ENCODE measurements at places on chromosomes 1 and 21. TPM values are rescaled to one million over a fixed set of nuclear protein-coding genes. Genes with fewer than 3 reads are reported as not detected.

- no peak for DNase-seq
Observed at GRCh38 chr1:218473522-218473921, 128.4 kb downstream of the TGFB2 start.

DNA sequence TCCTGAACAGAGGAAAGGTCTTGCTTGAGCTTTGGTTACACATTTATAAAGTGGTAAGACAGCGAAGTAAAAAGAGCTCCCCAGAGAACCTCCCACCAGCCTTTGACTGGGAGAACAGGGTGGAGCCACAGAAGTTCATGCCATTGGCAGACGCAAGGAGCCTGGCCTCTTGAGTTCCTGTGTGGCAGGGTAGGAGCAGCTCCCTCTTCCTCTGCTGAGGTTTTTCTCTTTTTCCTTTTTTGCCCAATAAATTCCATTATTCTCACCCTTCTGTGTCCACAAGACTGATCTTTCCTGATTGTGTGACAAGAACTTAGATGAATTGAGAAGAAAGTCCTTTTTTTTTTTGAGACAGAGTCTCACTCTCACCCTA, 4.3 kb downstream of the THEM4 start:
- DNase-seq = no peak

GRCh38 chr1:91120421-91120820, 98.6 kb upstream of the ZNF644 start:
- DNase-seq = no peak

DNA sequence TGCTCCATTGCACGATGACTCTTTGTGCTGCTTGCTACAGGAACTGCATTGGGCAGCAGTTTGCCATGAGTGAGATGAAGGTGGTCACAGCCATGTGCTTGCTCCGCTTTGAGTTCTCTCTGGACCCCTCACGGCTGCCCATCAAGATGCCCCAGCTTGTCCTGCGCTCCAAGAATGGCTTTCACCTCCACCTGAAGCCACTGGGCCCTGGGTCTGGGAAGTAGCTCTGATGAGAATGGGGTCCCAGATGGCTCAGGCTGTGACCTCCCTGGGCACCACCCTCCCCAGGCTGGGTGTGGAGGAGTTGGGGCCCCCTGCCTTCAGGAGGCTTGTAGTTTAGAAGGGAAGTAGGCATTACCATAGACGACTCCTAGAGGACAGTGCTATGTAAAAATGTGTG, 19.7 kb downstream of the CYP4B1 start:
- DNase-seq = no peak

DNA sequence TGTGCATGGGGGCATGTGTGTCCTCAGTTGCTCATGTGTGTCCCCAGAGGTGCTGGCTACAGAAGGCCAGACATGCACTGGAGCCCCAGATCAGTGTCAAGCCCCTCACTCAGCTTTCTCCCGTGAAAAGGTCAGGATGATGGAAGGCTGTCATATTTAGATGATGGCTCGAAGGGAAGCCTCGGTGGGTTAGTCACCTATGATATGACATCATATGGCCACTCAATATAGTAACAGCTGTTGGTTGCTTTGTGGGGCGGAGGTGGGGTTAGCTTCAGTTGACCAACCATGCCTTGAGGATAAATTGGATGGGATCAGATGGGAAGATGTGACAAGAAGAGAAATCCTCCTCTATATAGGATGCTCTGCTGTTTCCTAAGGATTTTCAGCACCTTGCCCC, 43.5 kb upstream of the ATF3 start:
- no peak for DNase-seq

DNA sequence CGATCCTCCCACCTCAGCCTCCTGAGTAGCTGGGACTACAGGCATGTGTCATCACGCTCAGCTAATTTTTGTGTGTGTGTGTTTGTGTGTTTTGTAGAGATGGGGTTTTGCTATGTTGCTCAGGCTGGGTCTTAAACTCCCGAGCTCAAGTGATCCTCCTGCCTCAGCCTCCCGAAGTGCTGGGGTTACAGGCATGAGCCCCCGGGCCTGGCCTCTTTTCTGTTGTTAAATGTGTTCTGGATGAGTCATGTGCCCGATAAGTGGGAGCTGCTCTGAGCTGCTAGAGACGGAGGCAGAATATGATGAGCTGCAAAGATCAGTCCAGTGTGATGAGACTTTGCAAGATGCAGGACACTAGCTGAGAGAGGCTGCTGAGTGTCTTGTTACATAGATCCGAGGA, 75.5 kb downstream of the VPS13D start:
- no peak for DNase-seq

GRCh38 chr1:91866425-91866824, 19.5 kb downstream of the TGFBR3 start:
- DNase-seq = no peak

GRCh38 chr1:47997289-47998200, at the start of gene TRABD2B:
Gene TRABD2B (minus strand): TSS chr1:47997385.
- DNase-seq = peak; percentile 77

DNA sequence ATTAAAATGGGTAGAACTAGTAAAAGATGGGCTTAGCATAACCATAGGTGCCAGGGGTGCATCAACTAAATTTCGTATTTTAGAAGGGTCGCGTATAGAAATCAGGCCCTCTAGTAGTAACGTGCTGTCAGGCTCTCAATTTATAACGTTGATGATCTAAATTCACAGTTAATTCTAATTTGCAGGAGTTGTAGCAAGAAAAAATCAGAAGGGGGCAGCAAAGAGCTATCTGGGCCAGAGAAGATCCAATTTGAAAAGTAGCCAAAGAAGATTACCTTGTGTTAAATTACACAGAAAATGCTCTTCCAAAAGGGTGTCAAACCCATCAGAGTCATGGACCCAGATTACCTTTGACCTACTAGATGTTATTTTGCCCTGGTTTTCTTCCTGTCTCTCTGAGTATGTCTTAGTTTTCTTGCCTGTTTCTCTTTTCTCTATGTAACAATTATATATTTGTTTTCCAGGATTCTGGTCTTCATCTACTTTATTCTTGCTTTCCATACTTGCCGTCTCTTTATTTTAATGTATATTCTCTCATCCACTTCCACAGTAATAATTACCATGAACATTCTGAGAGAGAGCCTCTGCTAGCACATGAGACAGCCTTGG, 1030.9 kb downstream of the AMY1C start:
- DNase-seq = peak; percentile 15

Gene CTH
- 14.0 TPM for polyA plus RNA-seq

Gene FMO4
- 11.0 TPM for polyA plus RNA-seq

Data from left renal cortex interstitium (tissue), 4 donors.